Stimulated activated naive CD4-positive, alpha-beta T cell (primary cell): ENCODE measurements at places on chromosomes 13 and 19.

GRCh38 chr13:43473437-43473836, 313.3 kb downstream of the ENOX1 start:
- no peak for DNase-seq

DNA sequence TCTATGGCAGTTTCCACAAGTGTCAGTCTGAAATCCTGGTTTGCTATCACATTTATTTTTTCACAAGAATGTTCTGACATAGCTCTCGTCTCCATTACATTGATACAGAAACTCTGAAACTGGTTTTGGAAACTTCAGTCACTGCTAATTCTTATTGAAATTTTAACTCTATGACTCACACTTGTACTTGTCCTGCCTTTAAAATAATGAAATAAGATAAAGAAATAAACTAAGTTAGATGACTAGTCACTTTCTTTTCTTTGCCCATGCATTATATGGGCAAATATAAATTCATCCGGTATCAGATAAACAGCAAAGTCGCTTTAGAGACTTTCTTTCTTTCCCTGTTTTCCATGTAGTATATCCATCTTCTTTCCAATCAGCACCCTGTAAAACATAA, 257.5 kb downstream of the PCDH9 start:
- DNase-seq = no peak

GRCh38 chr19:13782537-13782936, 8.3 kb downstream of the C19orf53 start:
- DNase-seq = no peak

DNA sequence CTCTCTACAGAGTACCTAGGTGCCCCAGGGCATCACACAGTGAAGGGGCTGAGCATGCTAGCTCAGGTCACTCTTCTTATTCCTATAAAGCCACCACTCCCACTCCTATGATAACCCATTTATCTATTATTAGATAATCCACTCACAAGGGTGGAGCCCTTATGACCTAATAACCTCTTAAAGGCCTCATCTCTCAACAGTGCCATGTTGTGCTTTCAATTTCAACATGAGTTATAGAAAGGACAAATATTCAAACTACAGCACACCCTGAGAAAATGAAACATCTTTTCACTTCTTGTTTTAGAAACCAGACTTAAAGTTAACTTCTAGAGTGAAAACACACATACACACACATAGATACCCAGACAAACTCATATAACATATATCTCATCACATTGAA, 1494.9 kb upstream of the MIR17HG start:
- no peak for DNase-seq

DNA sequence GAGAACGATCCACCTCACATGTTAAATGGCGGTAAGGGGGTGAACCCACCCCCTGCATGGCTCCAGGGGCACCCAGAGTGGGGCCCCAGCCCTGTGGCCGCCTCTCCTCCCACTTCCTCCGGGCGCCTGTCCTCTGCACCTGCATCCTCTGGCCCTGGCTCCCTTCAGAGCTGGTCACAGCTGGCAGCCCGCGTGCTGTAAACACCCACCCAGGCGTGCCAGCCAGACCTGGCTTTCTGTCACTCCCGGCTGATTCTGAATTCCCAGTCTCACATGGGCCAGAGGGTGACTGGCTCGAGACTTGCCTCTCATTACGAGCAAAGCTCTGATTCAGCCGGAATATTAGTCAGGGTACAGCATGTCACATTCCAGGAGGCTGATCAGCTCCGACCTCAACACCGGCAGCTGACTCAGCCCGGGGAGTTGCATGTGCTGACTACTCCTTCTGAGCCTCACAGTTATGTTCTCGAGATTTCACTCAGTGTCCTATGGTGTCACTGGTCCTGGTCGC, 75.1 kb downstream of the GNG7 start:
- no peak for DNase-seq

- no peak for DNase-seq
Measured at GRCh38 chr13:25662516-25662915, 290.7 kb downstream of the ATP8A2 start.

GRCh38 chr13:69601661-69602060, 506.0 kb upstream of the ATXN8OS start:
- no peak for DNase-seq

- DNase-seq = no peak
Measured at GRCh38 chr13:45702869-45703391, 810 bp downstream of the CBY2 start.

DNA sequence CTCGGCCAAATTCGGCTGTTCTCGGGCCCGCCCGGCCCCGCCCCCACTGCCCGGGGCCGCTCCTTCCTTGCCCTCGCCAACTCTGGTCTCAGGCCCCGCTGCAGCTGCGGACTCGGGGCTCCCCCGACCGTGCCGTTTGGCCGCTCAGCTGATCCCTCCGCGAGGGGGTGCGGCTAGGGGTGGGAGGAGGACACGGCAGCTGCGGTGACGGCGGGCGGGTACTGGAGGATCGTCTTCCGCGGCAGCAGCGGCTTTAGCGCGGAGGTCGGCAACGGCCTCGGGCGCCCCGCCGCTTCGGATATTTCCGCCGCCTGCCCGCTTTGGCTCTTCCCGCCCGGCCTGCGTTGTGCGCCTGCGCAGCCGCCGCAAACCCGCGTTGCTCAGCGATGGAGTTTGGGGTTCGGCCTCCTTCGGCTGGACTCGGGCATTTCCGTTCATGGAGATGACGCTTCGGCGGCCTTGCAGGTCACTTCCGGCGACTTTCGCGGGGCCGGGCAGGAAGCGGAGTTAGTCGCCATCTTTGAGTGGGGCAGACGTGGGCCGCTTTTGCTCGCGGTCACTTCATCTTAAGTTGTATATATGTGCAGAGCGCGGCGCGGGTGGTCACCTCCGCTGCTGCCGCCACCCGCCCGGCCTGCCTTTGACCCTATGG, 338 bp upstream of the UBE2M start:
- DNase-seq = no peak

- no peak for DNase-seq
Measured at GRCh38 chr19:12544401-12544876, 6.8 kb downstream of the ZNF564 start.

GRCh38 chr13:112450118-112450903, 74.2 kb downstream of the SPACA7 start:
- no peak for DNase-seq

- no peak for DNase-seq
Measured at GRCh38 chr19:1938071-1938470, 2.9 kb upstream of the CSNK1G2 start.

- DNase-seq = no peak
Measured at GRCh38 chr13:52713894-52714293, 25.7 kb downstream of the CNMD start.
